ENCODE measurements at places on chromosomes 3 and 15.

DNA sequence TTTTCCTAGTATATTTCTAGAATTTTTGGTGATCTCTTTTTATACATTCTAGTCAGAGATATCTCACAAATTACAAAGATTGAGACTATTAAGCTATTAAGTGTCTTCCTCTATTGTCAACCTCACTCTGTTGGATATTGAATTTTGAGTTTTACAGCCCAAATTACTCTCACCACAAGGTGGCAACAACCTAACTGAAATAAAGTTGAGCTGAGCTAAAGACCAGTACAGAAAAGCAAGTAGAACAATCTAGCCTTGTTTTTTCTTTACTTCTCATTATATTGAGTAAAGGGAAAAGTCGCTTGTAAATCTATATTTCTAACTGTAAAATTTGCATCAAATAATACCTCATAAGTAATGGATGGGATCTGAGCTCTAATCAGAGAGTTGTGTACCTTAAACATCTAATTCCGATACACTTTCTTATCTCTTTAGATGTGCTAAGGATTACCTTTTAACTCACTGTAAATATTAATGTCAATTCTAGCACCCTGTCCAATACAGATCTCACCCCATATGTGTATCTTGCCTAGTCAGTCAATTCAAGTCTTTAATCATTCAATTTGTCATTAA is 13.6 kb upstream of the COMMD2 start:
- DNase-seq = no peak

GRCh38 chr3:53594276-53594675 is 99.9 kb downstream of the CACNA1D start:
- DNase-seq = no peak

- no peak for DNase-seq
These were observed 439.5 kb downstream of the PDCD6IP start for GRCh38 chr3:34237946-34238345.

- no peak for DNase-seq
These were observed 4.5 kb downstream of the LRRC31 start for GRCh38 chr3:169865176-169865767.

GRCh38 chr15:101332061-101332467 is 37.0 kb upstream of the SNRPA1 start:
- no peak for DNase-seq

- DNase-seq = no peak
These were observed 107.9 kb upstream of the ARL6 start for GRCh38 chr3:97656638-97657037.

- no peak for DNase-seq
These were observed 68.5 kb downstream of the BCHE start for GRCh38 chr3:165768680-165769079.

GRCh38 chr3:54225841-54226528 is 103.6 kb downstream of the CACNA2D3 start:
- DNase-seq = no peak

GRCh38 chr15:27512281-27513001 is 541.5 kb downstream of the GABRG3 start:
- DNase-seq = no peak

DNA sequence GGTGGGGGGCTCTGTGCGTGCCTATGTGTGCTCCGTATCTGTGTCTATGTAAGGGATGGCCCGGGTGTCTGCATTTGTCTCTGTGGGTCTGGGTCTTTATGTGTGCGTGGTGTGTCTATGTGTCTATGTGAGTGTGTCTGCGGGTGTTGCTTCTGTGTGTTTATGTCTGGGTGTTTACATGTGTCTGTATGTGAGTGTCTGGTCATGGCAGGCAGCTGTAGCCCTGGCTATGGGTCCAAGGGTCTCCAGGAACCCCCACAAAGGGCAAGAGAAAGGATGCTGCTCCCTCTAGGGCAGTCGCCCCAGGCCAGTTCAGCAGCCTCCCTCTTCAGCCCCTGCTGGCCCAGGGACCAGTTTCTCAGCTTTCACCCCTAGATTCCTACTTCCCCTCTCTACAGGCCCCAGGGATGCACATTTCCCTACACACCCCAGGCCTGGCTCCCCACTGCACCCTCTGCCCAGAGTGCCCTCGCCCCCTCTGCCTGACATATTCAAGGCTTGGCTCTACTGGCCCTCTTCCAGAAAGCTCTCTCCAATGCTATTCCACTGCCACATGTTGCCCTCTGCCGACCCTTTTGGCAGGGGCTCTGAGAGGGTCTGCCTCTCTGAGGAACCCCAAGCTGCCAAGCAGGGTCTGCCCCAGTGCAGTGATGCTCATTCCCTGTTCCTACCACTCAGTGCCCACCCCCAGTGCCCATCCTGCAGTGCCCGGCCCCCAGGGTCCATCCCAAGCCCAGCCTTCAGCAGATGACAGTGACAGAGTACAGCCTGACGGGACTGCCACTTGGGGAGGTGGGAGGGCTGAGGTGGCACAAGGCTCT is 1.0 kb upstream of the MYL3 start:
- DNase-seq = no peak

- no peak for DNase-seq
These were observed 54.4 kb downstream of the SLC6A6 start for GRCh38 chr3:14456794-14457193.

- no peak for DNase-seq
These were observed 3.8 kb upstream of the FOXB1 start for GRCh38 chr15:60000113-60000823.

- no peak for DNase-seq
These were observed 7.9 kb downstream of the AP4E1 start for GRCh38 chr15:50916400-50916799.

DNA sequence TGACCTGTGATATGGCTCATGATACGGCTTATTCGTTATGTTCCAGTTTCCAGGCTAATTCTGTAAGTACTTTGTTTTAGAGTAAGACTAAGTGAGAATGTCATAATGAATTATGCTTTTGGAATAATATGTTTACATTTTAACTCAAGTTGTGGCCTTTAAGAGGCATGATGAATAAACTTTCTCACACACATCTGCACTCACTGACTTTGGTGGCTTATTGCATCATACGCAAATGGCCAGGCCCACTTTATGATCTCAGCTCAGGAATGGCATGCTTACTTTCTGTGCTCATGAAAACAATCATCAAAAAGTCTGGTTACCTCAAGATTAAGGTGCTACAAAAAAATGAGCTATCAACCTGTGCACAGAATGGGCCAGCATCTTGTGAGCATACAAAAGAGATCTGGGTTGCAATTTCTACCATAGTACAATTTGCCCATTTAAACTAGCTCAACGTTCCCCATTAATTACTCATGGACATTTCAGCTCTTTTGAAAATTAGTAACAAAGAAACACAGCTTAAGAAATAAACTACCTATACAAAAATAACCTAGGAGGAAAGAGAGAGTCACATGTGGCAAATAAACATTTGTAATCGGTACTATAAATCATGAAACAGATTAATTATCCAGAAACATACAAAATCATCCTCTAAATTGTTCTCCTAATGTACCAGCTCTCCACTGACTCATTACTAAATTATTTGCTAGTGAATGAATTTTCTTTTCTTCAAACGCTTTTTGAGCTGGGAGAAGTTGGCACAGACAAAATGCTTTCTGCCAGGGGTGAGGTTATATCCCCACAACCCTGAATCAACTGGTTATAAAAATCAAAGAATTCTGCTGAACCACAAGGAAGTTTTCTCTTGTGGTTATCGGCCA is 439.0 kb upstream of the ADAMTS9 start:
- DNase-seq = no peak
